Endothelial cell (in vitro differentiated cells): ENCODE measurements at places on chromosomes 4 and X.

- DNase-seq: no peak
These were observed 722.1 kb downstream of the PCDH7 start for GRCh38 chr4:31442236-31442635.

- DNase-seq: no peak
These were observed 15.3 kb downstream of the DDIT4L start for GRCh38 chr4:100174985-100175383.

DNA sequence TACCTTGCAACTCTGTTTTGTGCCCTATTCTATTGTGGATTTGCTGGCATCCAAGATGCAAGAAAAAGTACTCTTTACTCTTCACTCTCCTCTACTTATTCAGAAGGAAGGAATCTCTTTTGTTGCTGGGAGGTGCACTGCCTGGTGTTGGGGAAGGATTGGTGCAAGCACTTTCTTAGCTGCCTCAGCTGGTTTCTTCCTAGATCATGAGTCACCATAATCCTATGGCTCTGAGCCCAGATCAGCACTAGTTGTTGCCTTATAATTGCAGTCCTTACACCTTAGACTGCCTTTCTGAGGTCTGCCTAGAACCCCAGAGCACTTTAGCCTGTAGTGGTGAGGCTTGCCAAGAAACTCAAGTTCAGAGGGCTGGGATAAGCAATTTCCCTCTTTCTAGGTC, 37.0 kb upstream of the CT83 start:
- no peak for DNase-seq

DNA sequence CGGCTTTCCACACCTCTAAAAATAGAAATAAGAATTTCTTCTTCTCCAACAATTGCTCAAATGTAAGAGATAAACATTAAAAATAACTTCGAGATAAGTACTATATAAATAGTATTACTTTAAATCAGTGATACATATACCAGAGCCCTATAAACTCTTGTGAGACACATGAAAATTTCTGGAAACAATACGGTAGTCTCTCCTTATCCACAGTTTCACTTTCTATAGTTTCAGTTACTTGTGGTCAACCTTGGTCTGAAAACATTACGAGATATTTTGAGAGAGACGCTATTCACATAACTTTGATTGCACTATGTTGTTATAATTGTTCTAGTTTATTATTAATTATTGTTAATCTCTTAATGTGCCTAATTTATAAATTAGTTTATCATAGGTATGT, 101.5 kb upstream of the CXXC4 start:
- no peak for DNase-seq

DNA sequence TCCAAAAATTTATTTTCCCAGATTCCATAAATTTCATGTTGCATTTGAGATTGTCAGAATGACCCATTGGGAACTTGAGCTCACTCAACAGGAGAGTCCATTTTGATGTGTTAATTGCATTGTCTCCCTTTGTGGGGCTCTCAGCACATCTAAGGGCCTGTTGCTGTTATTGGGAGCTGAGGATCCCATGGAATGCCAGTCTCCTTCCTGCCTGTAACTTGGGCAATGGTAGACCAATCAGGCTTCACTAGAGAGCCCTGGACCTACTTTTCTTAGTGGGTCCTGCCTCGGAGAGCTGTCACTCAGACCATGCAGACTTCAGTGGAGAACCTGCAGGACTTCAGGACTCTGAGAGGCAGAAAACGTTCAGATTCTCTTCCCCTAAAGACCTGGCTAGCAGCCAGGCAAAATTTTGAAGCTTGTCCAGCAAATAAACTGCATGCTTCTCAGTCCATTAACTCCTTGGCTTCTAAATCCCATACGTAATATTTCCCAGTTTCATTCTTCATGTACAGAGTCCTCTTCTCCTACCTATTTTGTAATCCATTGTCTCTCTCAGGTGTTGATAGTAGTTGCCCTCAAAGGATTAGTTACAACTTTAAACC, 25.1 kb downstream of the OCRL start:
- no peak for DNase-seq

GRCh38 chr4:25755911-25756310, 100.3 kb downstream of the SLC34A2 start:
- no peak for DNase-seq

DNA sequence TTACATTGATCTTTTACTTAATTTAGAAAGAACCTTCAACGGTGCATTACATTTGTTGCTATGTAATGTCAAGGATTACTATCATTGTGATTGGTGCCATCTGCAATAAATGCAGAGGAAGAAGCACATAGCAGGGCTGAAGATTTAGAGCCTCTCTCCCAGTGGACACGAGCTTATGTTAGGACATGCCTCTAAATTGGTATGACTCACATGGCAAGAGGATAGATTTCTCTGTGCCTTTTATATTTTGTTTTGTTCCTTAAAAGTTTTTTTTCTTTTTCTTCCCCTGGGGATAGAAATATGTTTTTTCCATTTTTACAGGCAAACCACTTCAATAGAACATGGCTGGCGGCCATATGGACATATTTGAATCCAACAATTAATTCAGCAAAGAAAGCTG, 205.0 kb upstream of the HAND2 start:
- no peak for DNase-seq
